ENCODE measurements at places on chromosomes 1 and 21. TPM values are rescaled to one million over a fixed set of nuclear protein-coding genes. Genes with fewer than 3 reads are reported as not detected.

- DNase-seq, result no peak
- no peaks in the 10 kb centered on the region for H3K4me1 ChIP-seq
- H3K27me3 ChIP-seq, result peaks cover 2% of the 10 kb centered on the region
- H3K36me3 ChIP-seq, result no peaks in the 10 kb centered on the region
- no peak overlapping the region for H3K27ac ChIP-seq
These were observed 13.7 kb upstream of the C1orf21 start for GRCh38 chr1:184373155-184373554.

GRCh38 chr1:226778657-226779058, 39.6 kb upstream of the ITPKB start:
- H3K36me3 ChIP-seq, result no peaks in the 10 kb centered on the region
- no peak overlapping the region for H3K27ac ChIP-seq
- H3K4me1 ChIP-seq, result no peaks in the 10 kb centered on the region
- DNase-seq, result no peak

- no peak overlapping the region for H3K27ac ChIP-seq
- H3K36me3 ChIP-seq, result peaks cover 13% of the 10 kb centered on the region
- peaks cover 57% of the 10 kb centered on the region for H3K4me1 ChIP-seq
- H3K27me3 ChIP-seq, result no peaks in the 10 kb centered on the region
- H3K4me3 ChIP-seq, result no peak overlapping the region
- DNase-seq, result no peak
These were observed 17.1 kb downstream of the RC3H1 start for GRCh38 chr1:174005032-174005431.

- H3K27ac ChIP-seq, result no peak overlapping the region
- peaks cover under 1% of the 10 kb centered on the region for H3K27me3 ChIP-seq
- H3K36me3 ChIP-seq, result no peaks in the 10 kb centered on the region
- no peak overlapping the region for H3K4me3 ChIP-seq
- DNase-seq, result no peak
- no peaks in the 10 kb centered on the region for H3K4me1 ChIP-seq
These were observed 125.2 kb upstream of the ZBTB40 start for GRCh38 chr1:22326372-22326915.

GRCh38 chr1:207831517-207832327, 79.2 kb downstream of the CD34 start:
- peak overlapping the region; percentile 58 for H3K4me3 ChIP-seq
- H3K36me3 ChIP-seq, result peaks cover 9% of the 10 kb centered on the region
- peaks cover 98% of the 10 kb centered on the region for H3K4me1 ChIP-seq
- DNase-seq, result peak; percentile 83
- H3K27me3 ChIP-seq, result no peaks in the 10 kb centered on the region

DNA sequence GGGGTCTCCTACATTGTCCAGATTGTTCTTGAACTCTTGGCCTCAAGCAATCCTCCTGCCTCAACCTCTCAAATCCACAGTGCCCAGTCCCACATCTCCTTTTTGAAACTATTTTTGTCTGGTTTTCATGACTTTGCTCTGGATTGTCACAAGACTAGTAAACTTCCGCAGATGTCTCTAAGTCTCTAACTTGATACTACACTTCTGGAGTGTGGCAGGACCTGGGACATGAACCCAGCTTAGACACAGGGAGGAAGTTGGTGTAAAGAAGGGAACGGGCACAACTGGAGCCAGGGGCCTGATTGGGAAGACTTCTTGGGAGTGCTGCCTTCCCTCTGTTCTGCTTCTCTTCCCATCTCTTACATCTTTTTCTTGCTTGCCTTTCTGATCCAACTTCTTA, 16.2 kb upstream of the DISC1 start:
- H3K27ac ChIP-seq, result no peak overlapping the region
- no peaks in the 10 kb centered on the region for H3K27me3 ChIP-seq
- no peak overlapping the region for H3K4me3 ChIP-seq
- DNase-seq, result no peak
- peaks cover 46% of the 10 kb centered on the region for H3K4me1 ChIP-seq
- peaks cover 11% of the 10 kb centered on the region for H3K36me3 ChIP-seq

- H3K27me3 ChIP-seq, result peaks cover 37% of the 10 kb centered on the region
- no peaks in the 10 kb centered on the region for H3K36me3 ChIP-seq
- peak; percentile 96 for DNase-seq
- H3K4me1 ChIP-seq, result no peaks in the 10 kb centered on the region
- no peak overlapping the region for H3K27ac ChIP-seq
- no peak overlapping the region for H3K4me3 ChIP-seq
These were observed 160.8 kb downstream of the ZSCAN20 start for GRCh38 chr1:33633019-33633801.

GRCh38 chr1:42085596-42085995, 67.6 kb upstream of the GUCA2B start:
- H3K36me3 ChIP-seq, result no peaks in the 10 kb centered on the region
- H3K27ac ChIP-seq, result no peak overlapping the region
- peaks cover 9% of the 10 kb centered on the region for H3K27me3 ChIP-seq

GRCh38 chr1:74596717-74597116, 76.9 kb downstream of the ERICH3 start:
- no peaks in the 10 kb centered on the region for H3K4me1 ChIP-seq
- H3K4me3 ChIP-seq, result no peak overlapping the region
- no peaks in the 10 kb centered on the region for H3K36me3 ChIP-seq

- peaks cover 1% of the 10 kb centered on the region for H3K27me3 ChIP-seq
- DNase-seq, result no peak
- no peaks in the 10 kb centered on the region for H3K36me3 ChIP-seq
- H3K27ac ChIP-seq, result no peak overlapping the region
- no peaks in the 10 kb centered on the region for H3K4me1 ChIP-seq
- H3K4me3 ChIP-seq, result no peak overlapping the region
These were observed 19.7 kb downstream of the PTAFR start for GRCh38 chr1:28156821-28157220.

DNA sequence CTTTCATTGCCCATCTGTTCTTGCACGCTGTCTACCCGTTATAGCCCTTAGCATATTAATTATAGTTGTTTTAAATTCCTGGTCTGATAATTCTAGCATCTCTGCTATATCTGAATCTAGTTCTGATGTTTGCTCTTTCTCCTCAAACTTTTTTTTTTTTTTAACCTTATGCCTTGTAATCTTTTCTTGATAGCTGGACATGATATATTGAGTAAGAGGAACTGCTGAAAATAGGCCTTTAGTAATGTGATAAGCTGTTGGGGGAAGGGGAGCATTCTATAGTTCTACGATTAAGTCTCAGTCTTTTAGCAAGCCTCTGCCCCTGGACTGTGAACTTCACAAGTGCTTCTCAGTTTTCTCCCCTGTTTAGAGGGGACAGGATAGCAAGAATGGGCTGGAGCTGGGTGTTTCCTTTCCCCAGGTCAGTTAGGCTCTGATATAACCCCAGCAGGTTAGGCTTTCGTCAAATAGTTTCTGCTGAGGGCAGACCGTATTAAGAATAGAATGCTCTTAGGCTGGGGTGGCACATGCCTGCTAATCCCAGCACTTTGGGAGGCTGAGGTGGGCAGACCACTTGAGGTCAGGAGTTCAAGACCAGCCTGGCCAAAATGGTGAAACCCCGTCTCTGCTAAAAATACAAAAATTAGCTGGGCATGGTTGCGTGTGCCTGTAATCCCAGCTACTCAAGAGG, 62.2 kb downstream of the ZFYVE9 start:
- no peaks in the 10 kb centered on the region for H3K27me3 ChIP-seq
- peaks cover 12% of the 10 kb centered on the region for H3K4me1 ChIP-seq
- no peak for DNase-seq
- H3K4me3 ChIP-seq, result no peak overlapping the region
- H3K27ac ChIP-seq, result no peak overlapping the region

DNA sequence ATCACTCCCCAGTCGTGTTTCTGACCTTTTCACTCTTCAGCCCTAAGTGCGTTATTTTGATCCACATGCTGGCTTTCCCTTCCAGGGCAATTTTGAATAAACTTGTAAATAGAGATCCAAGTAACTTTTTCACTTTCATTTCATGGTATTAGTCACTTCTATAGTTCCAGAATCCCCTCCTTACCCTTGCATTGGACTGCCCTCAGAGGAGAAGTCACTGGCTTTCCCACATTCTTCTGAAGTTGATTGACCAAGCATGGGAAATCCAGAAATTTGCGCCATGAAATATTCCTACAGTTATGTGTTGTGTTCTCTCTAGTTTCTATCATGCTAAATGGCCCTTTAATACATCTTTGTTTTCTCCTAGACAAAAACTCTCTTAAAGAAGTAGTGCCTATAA, 177.3 kb upstream of the GORAB start:
- H3K4me3 ChIP-seq, result no peak overlapping the region
- H3K27me3 ChIP-seq, result peaks cover 3% of the 10 kb centered on the region
- H3K4me1 ChIP-seq, result no peaks in the 10 kb centered on the region
- no peaks in the 10 kb centered on the region for H3K36me3 ChIP-seq

DNA sequence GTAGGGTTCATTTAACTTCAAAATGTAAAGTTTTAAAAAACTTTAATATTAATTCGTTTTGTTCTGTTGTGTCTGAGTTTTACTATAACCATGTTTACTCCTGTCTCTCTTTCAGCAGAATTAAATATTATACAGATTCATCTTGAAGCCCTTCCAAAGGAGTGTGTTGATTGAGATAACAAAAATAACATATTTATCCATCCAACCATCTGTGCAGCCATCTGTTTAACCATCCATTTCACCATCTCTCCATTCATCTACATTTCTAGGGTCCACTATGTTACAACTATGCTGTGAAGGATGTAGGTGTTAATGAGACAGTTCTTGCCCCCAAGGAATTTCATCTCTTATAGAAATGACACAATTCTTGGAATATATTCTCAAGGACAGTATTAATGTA, 36.0 kb upstream of the GNG12 start:
- no peaks in the 10 kb centered on the region for H3K36me3 ChIP-seq
- no peak overlapping the region for H3K27ac ChIP-seq
- DNase-seq, result no peak
- H3K4me1 ChIP-seq, result no peaks in the 10 kb centered on the region
- no peak overlapping the region for H3K4me3 ChIP-seq

DNA sequence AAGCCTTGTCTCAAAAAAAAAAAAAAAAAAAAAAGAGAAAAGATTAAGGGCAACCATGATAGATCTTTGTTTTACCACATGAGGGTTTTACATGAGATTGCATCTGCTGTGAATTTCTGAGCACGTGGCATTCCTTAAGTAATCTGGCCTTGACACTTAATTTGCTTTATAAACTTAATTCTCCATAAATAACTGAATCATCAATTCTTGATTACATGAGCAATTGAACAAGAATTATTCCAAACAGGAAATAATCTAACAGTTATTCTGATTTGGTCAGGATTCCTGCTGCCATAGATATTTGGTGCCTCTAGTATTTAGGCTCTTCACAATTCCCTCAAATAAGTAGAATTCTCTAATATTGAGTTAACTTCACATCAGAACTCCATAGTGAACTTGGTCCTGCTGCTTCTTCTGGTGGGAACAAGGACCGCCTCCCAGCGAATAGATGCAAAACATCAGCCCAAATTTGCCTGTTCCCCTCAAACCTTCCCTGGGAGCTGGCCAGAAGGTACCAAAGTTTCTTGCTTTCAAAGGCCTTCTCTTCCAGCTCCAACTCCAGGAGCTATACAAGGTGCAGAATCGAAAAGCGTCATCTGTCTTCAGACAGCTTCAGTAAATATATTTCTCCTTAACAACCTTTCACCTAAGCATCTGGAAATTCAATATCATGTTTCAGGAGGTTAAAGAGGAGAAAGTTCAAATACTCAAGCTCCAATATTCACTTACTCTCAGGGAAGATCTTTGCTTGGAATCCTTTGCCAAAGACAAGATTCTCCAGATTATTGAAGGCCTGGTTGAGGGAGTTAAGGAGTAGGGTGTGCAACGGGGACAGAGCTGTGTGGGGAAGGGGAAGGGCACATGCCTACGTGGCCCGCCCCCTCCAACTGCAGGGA, 1.0 kb downstream of the KRTCAP2 start:
- H3K4me1 ChIP-seq, result peaks cover 53% of the 10 kb centered on the region
- H3K27ac ChIP-seq, result peak overlapping the region; percentile 97
- no peak for DNase-seq
- H3K4me3 ChIP-seq, result peak overlapping the region; percentile 93
- H3K36me3 ChIP-seq, result peaks cover 11% of the 10 kb centered on the region
- no peaks in the 10 kb centered on the region for H3K27me3 ChIP-seq

DNA sequence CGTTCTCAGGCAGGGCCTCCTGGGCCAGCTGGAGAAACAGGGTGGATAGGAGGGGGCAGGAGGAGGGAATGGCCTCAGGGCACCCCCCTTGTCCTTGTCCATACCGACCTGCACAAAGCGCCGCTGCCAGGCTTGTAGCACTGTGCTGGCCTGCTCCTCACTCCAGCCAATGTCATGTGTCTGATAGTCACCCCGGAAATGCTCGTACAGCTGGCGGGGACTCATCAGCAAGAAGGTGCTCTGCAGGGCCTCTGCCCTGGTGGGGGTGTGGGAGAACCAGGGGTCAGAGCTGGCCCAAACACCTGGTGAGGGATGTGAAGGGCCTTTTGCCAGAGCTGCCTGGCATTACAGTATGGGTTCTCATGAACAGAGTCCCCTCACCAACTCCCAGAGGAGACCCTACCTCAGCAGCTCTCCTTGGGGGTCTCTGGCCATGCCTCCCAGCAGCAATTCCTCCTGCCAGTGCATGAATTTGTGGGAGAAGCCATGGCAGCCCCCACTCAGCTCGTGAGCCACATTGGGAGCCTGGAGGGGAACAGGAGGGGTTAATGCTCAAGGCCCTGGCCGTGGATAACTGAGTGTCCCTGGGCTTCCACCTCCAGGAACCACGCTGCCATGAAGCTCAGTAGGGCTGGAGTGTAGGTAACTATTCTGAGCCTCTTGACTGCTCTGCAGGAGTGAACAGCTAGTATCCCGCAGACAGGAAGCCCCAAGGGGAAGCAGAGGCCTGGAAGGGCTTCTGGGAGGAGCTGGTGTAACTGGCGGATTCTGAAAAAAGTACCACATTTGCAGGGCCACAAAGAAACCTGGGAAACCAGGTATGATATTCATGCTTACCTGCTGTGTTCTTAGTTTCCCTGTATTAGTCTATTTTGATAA, 13.3 kb downstream of the PTCH2 start:
- H3K4me1 ChIP-seq, result no peaks in the 10 kb centered on the region
- H3K4me3 ChIP-seq, result no peak overlapping the region
- H3K27me3 ChIP-seq, result no peaks in the 10 kb centered on the region
- no peaks in the 10 kb centered on the region for H3K36me3 ChIP-seq
- DNase-seq, result no peak

The TMCO2 gene
- not detected for total RNA-seq

The ARMH1 gene
- 143 TPM for total RNA-seq

The TTLL7 gene
- total RNA-seq, result not detected

The KIRREL1 gene
- total RNA-seq, result 0.05 TPM

The PTAFR gene
- 0.05 TPM for total RNA-seq

The DMAP1 gene
- 35.3 TPM for total RNA-seq

The GIPC2 gene
- total RNA-seq, result 0.31 TPM

The NAV1 gene
- 0.62 TPM for total RNA-seq

All from activated naive CD4-positive, alpha-beta T cell treated with anti-CD3 and anti-CD28 coated beads for 36 hours (primary cell).